Stimulated activated CD4-positive, alpha-beta T cell treated with anti-CD3 and anti-CD28 coated beads, Interleukin-1b, Interleukin-23, amount 100 ng/mL, for 4 hours (primary cell): ENCODE measurements at places on chromosomes 11 and 22.

- no peak for DNase-seq
Observed at GRCh38 chr11:8235925-8236324, 27.8 kb downstream of the LMO1 start.

GRCh38 chr11:823441-824291, 4.1 kb upstream of the CRACR2B start:
- DNase-seq, result no peak

DNA sequence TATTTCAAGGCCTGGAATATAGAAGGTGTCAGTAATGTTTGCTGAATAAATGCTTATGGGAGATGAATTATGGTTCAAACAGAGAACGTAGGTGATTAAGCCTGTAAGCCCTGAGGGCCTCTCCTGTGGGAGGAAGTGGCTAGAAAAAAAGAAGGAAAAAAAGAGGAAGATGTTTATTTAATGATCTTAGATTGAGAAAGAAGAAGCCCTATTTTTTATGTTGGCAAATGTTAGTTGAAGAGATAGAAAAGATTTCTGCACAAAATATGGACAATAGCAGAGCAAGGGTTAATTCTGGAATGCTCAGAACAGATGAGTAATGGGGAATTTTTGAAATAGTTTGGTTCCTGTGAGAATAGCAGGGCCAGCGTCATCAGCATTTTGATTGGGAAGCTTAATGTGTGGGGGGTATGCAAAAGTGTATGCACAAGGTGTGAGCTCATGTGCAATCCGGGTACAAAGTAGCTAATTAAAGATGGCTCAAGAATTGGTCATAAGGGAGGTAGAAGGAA, 95.7 kb downstream of the TEAD1 start:
- no peak for DNase-seq

DNA sequence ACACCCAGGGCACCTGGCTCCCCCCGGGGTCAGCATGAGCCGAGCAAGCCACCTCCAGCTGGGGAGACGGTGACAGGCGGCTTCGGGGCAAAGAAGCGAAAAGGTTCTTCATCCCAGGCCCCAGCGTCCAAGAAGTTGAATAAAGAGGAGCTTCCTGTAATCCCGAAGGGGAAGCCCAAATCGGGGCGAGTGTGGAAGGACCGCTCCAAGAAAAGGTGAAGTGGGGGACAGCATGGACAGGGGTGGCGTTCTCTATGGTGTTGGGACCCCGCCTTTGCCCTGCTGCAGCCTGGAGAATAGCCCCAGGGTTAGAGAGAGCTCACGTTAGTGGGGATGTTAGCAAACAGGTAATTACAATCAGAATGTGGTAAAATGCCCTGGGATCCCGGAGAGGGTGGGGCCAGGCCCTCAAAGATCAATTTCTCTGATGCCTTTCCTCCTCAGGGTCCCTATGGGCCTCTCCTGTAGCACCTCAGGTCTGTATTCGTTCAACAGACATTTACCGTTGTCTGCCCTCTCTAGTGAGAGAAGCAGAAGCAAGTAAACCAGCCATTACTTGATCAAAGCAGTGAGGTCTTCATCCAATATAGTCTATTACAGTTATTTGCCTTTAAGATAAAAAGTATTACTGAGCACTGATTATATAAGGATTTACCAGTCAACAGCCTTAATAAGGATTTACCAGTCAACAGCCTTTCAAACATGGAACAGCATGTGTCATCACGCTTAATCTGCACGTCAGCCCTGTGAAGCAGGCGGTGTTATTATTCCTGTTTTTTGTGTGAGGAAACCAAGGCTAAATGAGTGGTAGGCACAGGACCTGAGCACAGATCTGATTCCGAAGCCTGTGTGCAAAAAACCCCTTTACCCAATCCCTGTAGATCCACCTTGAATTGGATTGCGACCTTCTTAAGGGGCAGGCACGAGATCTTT, 1.0 kb downstream of the CCDC86 start:
- DNase-seq, result no peak

- DNase-seq, result no peak
Observed at GRCh38 chr11:28965819-28966218, 857.6 kb downstream of the METTL15 start.

DNA sequence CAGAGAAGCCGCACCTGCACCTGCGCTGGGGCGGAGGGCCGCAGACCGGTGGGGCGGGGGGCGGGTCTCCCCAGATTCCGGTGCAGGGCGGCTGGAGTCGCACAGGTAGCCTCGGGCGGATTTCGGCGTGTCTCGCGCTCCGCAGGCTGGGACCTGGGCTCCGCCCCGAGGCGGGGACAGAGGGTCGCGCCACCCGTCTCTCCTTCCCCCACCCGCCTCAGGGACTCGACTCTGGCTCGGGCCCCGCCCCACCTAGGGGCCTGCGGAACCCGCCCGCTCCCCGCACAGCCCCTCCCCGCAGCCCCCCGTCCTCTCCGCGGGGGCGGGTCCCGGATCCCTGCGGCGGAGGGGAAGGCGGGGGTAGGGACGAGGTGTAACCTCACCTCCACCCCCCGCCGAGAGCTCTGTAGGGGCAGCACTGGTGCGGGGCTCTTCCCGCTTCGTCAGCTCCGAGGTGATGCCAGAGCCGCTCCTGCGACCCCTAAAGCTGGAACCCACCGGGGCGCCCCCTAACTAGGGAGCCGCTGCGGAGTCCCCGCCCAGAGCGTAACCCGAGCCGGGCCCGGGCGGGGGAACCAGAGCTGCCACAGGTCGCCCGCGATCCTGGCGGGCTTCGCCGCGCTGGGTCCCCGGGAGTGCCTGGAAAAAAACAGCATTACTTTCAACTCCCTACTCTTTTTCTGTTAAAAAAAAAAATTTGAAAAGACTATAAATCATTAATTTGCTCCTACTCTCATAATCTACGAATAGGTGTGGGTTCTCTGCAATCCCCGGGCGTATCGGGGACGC, at the start of gene SLC29A2:
Gene SLC29A2, minus strand, starts transcription at position 134 of the 789 bp plus-strand sequence. CDS start 169 bp downstream, outside the sequence.
- DNase-seq, result peak; percentile 68

DNA sequence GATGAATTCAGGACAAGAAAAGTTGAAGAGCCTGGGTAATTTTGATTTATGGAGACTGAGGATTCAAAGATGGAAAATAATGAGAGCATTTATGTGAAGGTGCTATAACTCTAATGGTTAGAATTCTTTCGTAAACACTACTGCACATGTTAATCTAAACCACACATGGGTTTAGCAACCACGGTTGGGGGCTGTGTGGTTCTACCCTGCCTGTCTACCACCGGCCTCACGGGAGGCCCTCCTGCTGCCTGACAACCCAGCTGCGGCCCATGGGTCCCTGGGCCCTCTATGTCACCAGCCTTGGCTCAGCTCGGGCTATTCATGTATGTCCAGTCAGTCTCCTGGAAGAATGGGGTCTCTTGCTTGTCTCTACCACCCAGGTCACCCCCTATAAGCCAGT, 68.5 kb upstream of the ARFGAP3 start:
- no peak for DNase-seq

- DNase-seq, result no peak
Observed at GRCh38 chr11:111512296-111513239, at the start of gene BTG4. TSS of gene BTG4 (minus strand) at chr11:111512386. CDS start at chr11:111498776, 13,610 bp downstream.

DNA sequence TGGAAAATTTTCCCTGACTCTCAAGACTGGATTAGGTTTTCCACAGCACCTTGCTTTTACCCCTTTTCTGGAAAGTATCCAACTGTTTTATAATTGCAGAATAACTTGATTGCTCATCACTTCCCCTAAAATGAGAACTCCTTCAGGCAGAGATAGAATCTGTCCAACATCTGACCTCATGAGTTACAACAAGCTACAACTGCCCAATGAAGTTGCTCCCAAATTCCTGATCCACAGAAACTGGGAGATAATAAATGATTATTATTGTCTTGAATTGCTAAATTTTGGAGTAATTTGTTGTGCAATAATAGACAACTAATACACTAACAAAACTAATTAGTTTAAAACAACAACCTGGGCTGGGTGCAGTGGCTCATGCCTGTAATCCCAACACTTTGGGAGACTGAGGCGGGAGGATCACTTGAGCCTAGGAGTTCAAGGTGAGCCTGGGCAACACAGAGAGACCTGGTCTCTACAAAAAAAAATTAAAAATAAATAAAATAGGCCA, 10.0 kb upstream of the CCDC83 start:
- no peak for DNase-seq

DNA sequence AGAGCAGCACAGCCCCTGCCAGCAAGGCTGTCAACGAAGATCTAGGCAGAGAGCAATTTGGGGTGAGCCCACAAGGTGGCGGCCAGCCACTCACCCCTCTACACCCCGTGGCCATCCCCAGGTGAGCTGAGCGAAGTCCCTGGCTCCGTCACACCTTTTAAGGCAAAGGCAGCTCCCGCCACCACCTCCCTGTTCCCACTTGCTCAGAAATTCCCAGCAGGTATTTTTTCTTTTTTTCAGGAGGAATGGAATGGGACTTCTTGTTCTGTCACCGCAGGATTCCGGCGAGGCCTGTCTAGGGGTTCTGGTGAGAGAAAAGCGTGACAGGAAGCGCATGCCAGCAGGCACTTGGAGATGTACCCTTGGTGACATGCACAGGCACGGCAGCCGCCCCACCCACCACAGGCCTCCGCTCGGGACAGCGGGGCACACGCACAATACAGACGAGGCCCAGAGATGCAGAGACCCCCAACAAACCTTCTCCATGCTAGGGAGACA, 10.0 kb downstream of the RPL3 start:
- no peak for DNase-seq

- no peak for DNase-seq
Observed at GRCh38 chr11:135033540-135033939, 621.5 kb upstream of the B3GAT1 start.

DNA sequence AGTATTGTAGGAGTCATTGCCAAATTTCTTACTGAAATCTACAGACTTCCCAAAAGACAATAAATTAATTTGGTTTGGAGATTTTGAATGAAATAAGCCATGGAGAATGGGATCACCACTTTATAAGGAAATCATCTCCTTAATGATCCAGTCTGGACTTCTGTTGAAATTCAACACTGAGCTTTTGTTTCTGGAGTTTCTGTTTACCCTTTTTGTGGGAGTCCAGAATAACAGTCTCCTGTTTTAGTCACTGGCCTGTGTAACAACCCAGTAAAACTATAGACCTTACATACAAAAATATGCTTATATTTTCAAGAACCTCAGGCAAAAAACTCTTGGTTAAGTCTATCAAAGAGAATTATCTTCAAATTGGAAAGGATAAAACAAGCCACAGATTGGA, 321.7 kb upstream of the PLET1 start:
- no peak for DNase-seq

- no peak for DNase-seq
Observed at GRCh38 chr11:8268530-8269400, 5.1 kb upstream of the LMO1 start.

- no peak for DNase-seq
Observed at GRCh38 chr22:45273452-45274075, 11.2 kb upstream of the UPK3A start.

GRCh38 chr11:67309166-67309565, 5.8 kb downstream of the SSH3 start:
- DNase-seq, result no peak

DNA sequence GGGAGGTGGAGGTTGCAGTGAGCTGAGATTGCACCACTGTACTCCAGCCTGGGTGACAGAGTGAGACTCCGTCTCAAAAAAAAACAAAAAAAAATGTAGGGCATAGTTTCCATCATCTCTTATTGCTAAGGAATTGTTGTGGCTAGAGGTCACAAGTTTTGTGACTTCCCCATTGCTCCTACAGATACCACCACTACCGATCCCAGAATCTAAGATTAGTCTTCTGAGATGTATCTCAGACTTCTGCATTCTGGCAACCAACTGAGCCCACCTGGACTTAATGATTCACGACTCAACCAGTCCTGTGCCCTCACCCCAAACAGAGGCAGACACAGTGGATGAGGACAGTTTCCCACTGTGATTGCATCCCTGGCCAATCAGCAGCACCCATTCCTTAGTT, 148.9 kb downstream of the NECTIN1 start:
- DNase-seq, result no peak

DNA sequence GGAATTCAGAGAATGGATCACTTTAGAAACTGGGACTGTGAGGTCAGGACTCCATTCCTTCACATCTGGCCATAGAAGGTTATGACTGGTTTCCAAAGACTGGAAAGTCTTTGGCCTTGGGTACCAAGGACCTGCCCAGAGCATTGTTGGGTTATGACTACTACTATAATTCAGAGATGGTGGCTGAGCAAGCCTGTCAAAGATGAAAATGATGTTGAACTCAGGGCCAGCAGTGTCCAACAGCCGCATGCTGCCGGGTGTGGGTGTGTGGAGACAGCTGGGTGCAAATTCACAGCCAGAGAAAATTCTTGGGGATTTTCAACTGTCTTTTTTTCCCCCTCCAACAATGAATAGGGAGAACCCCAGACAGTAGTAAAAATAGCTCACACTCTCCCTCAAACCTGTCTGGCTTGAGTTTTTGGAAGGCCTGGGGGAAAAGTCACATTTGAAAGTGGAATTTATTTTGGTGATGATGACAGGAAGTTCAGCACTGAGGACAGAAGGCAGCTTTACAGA, 166.8 kb upstream of the NCAM1 start:
- DNase-seq, result no peak
